ENCODE measurements at places on chromosomes 3 and 15.
A peak's percentile ranks its signal among the peaks of the same experiment; 100 is the strongest.

- DNase-seq, result peak; percentile 33
These were observed 858 bp upstream of the SACM1L start for GRCh38 chr3:45688194-45688881.

- DNase-seq, result no peak
These were observed 30.4 kb downstream of the VGLL3 start for GRCh38 chr3:86960550-86960949.

DNA sequence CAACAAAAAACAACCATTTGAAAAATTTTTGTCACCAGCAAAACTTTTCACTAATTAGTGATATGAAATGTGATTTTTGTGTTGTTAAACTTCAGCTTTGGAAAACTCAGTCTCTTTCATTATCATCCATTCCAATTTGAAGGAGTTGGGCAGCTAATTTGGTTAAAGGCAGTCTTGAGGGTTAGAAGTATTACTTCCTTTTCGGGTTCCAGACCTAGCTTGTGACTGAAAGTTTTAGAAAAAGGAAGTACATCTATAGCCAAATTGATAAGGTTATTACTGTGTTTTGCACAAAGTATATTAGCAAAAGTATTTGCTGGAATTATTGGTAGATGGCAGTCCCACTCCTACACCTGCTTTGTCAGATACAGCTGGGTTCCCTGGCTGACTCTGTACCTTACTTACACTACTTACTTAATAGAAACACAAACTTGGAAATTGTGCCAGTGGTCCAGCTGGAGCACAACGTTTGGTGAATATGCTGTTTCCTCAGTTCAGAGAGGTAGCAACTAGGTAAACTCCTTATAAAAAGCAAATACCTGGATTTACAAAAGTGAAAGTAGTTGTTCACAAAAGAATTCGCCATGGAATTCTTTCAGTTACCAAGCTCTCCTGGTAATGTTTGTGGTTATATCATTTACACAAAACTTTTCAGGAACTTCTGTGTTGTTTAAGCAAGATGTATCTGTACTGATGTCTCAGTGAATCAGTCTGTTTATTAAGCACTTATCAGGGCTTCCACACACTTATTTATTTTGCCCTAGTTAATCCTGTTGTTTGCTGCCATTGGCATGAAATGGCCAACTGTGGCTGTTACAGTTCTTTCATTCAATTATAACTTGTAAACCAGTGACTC, 31.6 kb downstream of the TIPARP start:
- DNase-seq, result no peak

DNA sequence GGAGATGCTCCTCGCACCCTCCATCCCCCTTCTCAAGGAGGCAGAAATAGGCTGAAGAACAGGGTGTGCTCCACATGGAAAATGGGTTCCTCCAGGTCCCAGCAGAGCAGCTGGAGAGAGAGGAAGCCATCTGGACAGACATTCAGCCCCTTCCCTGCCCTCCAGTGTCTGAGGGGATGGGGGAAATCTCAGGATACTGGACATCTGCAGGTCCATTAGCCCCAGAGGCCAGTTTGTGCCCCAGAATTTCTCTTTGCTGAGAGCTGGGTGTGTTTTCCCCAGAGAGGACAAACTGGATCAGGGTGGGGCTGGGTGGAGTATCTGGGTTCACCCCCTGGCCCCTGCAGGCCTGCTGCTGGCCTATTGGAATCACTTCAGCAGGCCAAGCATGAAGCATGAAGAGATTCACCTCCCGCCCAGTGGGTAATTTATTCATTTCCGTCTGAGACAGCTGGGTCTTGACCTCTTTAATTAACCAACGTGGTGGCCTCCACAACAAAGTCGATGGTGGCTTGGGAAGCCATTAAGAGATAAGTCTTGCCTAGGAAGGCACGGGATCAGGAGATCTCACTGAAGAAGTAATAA, 4.6 kb downstream of the FAM3D start:
- no peak for DNase-seq

- DNase-seq, result no peak
These were observed 59.0 kb downstream of the FHIT start for GRCh38 chr3:61192222-61192621.

DNA sequence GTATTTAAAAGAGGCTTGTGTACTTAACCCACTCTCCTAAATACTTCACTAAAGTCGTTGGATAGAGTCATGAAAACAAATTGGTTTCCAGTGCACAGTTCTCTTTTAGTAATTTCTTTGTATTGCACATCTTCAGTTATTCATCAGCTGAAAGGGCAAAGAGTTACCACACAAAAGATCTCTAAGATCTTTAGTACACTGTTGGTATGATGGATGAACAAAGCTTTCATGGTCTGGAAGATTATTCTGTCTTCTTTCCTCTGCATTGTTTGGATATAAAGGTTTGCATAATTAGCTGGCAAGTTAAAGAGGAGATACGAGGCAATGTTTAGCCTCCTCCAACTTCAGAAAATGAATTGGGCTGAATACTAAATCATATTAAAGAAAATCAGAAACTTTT, 40.5 kb downstream of the BCHE start:
- no peak for DNase-seq

DNA sequence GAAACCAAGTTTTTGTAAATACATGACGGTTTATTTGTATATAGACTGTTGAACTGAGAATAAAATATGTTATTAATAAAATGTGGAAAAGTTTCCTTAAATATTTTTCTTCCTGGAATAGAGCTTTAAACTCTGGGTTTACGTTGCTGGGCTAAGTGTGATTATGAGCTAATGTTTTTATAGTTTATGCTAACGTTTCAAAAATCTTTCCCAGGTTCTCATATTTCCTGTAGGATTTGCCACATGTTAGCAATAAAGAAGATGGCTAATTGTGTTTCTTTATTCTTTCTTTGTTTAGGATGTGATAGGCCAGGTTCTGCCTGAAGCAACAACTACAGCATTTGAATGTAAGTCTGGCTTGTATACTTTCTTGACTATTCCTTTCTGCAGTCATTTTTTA, 7.2 kb downstream of the MAP2K5 start:
- no peak for DNase-seq

- DNase-seq, result no peak
These were observed 113.5 kb upstream of the BHLHE40 start for GRCh38 chr3:4865714-4866113.

- DNase-seq, result no peak
These were observed 125.6 kb downstream of the VPS8 start for GRCh38 chr3:184937611-184938010.

DNA sequence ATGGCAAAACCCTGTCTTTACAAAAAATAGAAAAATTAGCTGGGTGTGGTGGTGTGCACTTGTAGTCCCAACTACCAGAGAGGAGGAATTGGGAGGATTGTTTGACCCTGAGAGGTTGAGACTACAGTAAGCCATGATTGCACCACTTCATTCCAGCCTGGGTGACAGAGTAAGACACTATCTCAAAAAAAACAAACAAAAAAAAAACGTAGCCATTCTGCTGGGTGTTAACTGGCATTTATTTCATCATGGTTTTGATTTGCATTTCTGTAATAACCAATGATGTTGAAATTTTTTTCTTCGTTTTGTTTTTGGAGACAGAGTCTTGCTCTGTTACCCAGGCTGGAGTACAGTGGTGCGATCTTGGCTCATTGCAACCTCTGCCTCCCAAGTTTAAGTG, 63.3 kb downstream of the RPLP1 start:
- DNase-seq, result no peak

GRCh38 chr15:70418943-70419342, 321.2 kb upstream of the TLE3 start:
- DNase-seq, result no peak

DNA sequence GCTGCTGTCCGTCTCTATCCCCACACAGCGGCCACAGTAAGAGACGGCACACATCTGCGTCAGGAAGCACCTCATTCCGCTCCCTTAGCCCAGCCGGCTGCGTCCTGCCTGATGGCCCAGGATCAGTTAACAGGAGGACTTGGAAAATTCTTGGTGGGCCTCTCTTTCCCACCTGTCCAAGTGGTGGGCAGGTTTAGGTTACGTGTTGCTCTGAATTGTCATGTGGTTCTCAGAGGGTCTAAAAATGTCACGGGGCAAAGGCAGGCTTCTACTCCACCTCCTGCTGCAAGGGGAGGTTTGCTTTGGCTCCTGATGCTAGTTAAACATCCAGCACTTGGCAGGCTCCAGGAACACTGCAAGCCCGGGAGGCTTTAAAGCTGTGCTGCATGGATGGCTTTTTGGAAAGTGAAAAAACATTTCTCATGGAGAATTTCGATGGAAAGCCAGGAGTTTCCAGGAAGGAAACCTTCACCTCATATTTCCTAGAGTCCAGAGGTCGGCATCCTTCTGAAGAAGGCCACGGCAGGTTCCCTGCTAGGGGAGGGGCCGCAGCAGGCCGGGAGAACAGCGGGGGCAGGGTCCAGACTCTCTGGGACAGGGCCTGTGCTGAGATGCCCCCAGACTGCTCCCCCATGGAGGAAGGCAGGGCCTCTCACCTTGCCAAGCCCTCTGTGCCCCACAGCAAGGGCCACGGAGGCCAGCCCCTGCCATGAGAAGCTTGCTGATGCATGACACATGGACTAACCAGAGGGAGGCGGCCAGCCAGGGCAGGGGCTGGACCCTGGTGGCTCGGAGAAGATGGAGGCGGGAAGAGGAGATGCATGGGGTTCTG, 10.8 kb downstream of the CTSH start:
- no peak for DNase-seq

- DNase-seq, result no peak
These were observed 154.2 kb downstream of the B3GALNT1 start for GRCh38 chr3:160950954-160951353.

GRCh38 chr3:125055331-125055912, 375 bp downstream of the HEG1 start:
- no peak for DNase-seq

DNA sequence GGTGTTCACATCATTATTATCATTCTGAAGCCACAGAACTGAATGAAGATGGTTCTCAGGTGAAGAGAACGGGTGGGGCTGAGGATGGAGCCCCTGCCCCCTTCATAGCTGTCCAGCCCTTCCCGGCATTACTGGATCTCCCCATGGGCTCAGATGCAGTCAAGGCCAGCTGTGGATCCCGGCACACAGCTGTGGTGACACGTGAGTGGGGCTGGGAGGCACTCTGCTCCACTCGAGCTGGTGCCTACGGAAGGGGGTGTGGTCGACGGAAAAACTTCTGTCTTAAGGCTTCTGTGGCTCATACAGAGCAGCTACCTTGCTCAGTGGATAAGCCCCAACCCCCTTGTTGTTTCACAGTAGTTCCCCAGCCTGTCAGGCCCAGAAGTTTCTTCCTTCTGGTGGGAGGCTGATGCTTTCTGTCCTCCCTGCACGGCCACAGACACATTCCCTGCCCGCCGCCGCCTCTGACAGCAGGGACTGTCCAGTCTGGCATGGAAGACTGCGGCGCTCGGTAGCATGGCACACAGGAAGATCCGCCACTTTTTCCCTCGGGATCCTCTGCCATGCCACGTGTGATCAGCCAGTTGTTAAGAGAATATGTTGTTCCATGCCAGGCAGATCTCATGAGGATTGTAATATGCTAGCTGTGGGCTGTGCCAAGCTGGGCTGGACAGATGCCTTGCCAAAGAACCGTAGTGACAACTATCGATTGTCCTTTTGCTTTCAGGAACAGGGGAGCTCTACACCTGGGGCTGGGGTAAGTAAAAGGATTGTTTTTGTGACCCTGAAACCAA, 5.8 kb downstream of the RCCD1 start:
- no peak for DNase-seq

- no peak for DNase-seq
These were observed 19.9 kb downstream of the DNASE1L3 start for GRCh38 chr3:58190882-58191281.

Data from CD4-positive, alpha-beta T cell treated with Interleukin-1 beta for 1 hour (primary cell).